Activated naive CD8-positive, alpha-beta T cell treated with anti-CD3 and anti-CD28 coated beads, Interleukin-2, amount 10 ng/mL, durations not matched to agents 7 days and 5 days (primary cell): ENCODE measurements at places on chromosomes 6 and 20. TPM values are rescaled to one million over a fixed set of nuclear protein-coding genes. Genes with fewer than 3 reads are reported as not detected.

Gene OXT
- 0.89 TPM for total RNA-seq

Gene MATN4
- total RNA-seq, result 0.30 TPM

DNA sequence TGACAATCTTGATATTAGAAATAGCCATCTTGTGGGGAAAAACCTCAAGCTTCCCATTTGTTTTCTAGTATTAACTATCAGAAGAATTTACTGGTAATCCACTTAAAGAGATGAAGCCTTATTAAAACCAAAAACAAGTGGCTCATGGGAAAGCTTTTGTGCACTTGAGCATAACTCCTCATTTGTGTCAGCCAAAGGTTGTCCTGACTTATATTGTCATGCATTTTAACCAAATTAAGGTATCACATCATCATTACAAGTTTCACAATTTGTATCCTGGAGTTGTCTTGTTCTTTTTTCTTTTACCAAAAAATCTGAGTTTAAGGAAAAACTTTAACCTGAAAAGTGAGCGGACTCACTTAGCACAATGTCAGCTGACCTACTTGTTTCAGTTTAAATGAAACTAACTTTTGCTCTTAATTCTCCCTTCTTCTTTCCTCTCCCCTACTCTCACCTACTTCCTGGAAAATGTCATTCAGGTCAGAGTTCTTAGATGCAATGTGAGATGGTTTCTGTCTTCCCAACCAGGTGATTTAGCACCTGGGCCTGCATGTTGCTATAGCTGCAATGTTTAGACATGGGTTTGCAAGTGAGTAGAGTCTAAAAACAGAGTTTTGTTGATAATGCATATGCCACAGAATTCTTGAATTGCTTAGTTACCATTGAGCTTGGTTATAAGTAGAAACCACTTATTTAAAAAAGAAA lies 82.8 kb downstream of the TNFAIP3 start:
- DNase-seq, result no peak

DNA sequence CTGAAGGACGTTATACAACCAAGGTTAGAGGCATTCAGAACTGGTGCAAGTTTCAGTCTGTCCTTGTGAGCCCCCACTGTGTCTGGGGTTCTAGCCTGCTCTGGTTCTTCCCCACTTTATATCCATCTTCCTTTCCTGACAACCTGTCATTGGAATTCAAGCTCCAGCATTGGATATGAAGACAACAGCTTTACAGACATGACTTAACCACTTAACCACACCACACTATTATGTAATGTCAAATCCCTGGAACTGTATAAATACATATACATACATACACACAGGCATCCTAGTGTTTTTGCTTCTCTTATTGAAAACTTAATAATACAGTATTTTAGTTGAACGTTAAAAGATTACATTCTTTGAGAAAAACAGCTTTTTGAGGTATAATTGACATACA lies 217.9 kb upstream of the SGK1 start:
- DNase-seq, result no peak

DNA sequence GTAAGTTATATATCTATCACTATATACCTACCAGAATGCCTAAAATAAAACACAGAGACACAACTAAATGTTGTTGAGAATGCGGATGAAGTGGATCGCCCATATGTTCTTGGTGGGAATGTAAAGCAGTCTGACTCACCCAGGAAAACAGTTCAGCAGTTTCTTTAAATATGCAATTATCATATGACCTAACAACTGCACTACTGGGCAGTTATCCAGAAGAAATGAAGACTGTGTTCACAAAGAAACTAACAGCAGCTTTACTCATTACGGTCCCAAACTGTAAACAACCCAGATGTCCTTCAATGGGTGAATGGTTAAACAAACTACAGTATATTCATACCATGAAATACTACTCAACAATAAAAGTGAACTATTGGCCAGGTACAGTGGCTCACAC lies 14.3 kb upstream of the ZC3H12D start:
- no peak for DNase-seq
